ENCODE measurements at places on chromosomes 7 and 10.

- peak; percentile 87 for DNase-seq
Observed at GRCh38 chr7:130141161-130141883, 63.9 kb downstream of the TMEM209 start.

DNA sequence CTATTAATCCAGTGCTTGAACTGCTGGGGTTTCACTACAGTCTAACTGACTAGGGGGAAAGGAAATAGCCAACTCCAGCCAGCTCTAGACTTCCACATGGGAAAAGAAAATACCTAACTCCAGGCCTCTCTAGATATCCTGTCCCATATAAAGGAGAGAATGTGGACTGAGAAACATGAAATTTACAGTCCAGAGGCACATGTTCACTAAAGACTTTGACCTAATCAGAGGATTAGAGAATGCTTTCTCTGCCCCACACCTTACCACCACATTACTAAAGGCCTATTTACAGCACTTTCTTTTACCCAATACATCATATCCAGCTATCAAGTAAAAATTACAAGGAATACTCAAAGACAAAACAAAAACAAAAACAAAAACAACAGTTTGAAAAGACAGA, 164.2 kb downstream of the PCLO start:
- no peak for DNase-seq

DNA sequence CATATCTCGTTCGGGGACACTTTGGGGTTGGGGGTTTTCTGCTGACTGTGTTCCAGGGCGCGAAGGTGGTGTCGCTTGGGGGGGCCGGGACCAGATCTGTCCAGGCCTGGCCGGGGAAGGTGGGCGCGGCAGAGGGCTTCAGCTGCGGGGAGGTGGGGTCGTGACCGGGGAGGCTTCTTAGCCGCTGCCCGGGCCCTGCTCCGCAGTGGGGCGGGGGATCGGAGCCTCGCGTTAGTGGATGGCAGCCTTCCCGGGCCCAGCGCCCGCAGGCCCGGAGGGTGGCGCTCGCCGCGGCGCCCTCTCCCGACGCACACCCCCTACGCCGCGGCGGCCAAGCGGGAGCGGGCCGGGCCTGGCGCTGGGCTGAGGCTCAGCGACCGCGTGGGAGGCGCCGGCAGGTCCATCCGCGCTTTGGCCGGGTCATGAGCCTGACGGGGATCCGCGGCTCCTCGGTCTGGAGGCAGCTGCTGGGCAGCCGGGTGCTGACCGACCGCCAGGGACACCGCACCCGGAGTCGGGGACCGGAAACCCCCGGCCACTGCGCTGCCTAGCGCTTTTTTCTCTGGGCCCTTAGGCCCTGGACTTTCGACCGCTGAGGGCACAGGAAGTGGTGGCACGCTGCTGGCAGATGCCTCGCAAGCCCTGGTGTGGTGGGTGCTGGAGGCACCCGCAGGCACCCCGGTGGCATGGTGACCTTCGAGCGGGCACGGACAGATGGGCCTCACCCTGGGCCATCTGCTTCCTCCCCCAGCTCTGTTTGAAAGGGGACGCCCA, 1.2 kb downstream of the AGAP3 start:
- peak; percentile 58 for DNase-seq

DNA sequence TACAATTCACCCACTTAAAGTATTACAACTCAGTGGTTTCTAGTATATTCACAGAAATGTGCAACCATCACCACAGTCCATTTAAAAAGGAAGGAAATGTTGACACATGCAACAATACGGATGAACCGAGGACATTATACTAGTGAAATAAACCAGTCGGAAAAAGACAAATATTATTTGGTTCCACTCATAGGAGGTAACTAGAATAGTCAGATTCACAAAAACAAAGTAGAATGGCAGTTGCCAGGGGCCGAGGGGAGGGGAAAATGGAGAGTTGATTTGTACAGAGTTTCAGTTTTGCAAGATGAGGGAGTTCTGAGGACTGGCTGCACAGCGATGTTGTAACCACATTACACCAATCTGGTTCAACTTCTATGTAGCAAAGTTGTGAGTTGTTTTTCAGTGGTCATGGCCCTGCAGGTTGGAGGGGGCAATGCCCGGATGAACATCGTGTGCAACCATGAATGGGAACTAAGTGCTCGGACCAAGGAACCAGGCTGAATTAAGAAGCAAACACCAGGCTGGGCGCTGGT, 17.6 kb upstream of the TNPO3 start:
- DNase-seq: no peak

DNA sequence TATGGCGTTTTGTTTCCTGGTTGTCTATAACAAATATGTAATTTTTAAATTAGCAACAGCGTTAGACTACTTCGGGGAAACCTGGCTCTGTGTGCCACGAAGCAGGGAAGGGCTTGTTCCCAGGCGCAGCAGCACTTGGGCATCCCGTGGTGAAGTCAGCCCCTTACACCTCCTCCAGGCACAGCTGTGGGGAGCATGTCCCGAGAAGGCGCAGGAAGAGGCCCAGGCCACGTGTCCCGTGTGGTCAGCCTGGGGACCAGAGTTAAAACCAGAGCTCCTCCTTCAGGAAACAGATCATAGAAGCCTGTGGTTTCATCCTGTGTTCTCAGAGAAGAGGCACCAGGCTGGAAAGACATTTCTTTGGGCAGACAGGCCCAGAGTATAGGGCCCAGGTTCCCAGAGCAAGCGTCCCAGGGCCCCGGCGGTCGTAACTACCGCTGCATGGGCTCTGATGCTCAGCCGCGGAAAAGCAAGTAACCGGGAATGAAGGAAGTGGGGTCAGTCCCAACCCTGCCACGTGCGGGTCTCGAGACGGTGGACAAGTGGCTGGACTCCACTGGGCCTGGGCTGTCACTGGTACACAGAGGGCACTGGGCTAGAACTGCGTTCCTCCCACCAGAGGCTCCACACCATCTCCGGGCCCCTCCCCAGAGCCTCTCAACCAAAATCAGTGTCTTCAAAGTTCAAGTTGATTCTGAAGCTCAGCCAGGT, 7.1 kb downstream of the NUDT1 start:
- DNase-seq: peak; percentile 53

- DNase-seq: no peak
Observed at GRCh38 chr10:121168545-121169216, 317.5 kb downstream of the WDR11 start.

- no peak for DNase-seq
Observed at GRCh38 chr7:151304856-151305255, 36.8 kb upstream of the NUB1 start.

DNA sequence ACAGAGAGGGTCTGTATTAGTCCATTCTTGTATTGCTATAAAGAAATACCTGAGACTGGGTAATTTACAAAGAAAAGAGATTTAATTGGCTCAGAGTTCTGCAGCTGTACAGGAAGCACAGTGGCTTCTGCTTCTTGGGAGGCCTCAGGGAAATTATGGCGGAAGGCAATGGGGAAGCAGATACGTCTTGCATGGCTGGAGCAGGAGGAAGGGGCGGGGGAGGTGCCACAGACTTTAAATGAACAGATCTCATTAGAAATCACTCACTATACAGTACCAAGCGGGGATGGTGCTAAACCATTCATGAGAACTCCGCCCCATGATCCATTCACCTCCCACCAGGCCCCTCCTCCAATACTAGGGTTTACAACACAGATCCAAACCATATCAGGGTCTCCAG, 3.7 kb upstream of the CALU start:
- DNase-seq: no peak

DNA sequence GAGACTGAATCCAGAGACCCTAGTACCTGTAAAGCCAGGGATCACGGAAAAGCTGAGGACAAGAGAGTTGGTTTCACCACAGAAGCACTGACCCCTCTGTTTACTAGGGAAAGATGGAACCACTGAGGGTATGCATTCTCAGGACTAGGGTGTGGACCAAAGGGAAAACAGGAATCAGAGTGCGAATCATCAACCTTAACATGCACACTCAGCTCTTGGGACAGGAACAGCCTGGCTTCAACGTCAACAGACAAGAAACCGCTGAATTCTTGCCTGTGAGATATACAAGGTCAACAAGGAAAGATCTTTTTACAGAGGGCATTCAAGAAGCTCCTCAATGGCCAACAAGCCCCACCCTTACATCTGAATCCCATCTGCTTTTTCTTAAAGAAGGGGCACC, 14.9 kb downstream of the TNRC18 start:
- DNase-seq: no peak

DNA sequence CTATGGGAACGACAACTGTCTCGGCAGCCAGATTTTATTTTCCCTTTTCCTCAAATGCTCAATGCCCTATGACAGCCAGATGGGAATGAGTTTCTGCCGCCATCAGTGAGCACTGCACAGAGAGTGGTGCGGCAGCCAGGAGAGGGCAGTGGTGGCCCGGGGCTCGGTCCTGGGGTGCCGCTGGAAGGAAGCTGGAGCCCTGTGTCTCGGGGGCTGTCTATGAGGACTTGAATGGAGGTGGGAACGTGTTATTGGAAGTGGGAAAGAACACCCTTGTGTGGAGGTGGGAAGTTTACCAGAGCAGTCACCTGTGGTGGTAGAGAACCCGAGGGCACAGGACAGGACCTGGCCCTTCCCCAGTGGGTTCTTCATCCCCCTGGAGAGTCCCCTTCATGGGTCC, 35.8 kb downstream of the JAKMIP3 start:
- no peak for DNase-seq

GRCh38 chr10:99610221-99610620, 10.0 kb downstream of the SLC25A28 start:
- no peak for DNase-seq

DNA sequence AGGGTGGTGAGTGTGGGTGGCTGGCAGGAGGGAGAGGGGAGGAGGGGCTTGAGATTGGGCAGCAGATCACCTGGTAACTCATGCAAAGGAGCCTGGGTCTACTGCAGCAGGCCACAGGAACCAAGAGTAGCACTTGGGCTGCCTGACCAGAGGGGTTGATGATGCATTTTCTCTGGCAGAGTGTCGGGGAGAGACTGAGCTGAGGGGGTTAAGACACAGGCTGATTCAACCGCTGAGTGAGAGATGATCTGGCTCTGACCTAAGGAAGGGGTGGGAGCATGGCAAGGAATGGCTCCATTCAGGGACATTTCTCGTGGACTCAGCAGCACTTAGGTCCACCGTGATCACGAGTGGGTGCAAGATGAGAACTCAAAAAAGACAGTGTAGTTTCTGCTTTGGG, 115.5 kb upstream of the STK17A start:
- DNase-seq: no peak

DNA sequence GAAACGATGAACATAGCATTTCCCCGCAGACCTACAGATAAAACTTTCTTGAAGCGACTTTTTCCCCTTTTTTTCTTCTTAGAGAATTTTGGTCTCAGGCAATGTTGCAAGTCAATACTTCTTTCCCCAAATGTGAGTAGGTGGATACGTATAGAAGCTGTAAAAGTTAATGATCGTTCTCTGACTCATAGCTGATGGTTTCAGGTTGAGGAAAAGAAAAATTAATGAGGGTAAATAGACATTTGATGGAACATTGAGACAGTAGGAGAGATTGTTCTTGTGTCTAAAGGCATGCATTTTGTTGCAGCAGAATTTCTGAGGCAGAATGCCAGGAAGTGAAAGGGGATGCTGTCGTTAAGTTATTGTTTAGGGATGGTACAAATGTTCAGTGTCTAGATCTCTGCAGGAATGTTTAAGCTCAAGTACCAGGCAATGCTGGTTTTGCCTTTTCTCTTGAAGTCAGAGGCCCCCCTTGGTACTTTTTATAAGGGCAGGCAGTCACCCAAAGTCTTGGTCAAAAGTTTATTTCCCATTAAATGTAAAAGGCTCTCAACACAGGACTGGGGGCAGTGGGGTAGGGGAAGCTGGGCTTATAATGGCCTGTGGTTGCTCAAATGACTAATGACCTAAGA, 9.3 kb downstream of the TCF7L2 start:
- DNase-seq: no peak

DNA sequence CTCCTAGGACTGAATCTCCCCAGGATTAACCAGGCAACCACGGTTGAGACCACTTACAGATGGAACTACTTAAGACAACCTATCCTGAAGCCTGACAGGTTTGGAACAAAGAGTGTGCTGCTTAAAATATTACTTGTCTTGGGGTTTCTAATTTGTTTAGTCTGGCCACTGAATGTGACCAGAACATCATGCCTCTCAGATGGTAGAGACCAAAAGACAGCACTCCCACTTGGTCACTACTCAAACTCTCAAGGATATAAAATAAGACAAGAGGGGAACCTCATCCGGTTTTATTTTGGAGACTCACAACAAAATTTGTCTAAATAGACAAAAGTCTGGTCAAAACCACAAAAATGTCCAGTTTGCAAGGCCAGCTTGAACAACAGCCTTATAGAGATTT, 15.3 kb downstream of the MRPL32 start:
- no peak for DNase-seq

DNA sequence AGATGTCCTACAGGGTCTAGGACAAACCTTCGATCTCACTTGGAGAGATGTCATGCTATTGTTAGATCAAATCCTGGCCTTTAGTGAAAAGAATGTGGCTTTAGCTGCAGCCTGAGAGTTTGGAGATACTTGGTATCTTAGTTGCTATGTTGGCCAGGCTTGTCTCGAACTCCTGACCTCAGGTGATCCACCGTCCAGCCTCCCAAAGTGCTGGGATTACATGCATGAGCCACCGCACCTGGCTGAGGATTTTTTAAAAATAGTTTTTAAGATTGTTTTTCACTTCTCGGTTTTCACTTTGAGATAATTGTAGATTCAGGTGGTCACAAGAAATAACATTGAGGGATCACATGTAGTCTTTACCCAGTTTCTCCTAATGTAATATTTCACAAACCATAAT, 738.3 kb upstream of the POM121L12 start:
- DNase-seq: no peak

DNA sequence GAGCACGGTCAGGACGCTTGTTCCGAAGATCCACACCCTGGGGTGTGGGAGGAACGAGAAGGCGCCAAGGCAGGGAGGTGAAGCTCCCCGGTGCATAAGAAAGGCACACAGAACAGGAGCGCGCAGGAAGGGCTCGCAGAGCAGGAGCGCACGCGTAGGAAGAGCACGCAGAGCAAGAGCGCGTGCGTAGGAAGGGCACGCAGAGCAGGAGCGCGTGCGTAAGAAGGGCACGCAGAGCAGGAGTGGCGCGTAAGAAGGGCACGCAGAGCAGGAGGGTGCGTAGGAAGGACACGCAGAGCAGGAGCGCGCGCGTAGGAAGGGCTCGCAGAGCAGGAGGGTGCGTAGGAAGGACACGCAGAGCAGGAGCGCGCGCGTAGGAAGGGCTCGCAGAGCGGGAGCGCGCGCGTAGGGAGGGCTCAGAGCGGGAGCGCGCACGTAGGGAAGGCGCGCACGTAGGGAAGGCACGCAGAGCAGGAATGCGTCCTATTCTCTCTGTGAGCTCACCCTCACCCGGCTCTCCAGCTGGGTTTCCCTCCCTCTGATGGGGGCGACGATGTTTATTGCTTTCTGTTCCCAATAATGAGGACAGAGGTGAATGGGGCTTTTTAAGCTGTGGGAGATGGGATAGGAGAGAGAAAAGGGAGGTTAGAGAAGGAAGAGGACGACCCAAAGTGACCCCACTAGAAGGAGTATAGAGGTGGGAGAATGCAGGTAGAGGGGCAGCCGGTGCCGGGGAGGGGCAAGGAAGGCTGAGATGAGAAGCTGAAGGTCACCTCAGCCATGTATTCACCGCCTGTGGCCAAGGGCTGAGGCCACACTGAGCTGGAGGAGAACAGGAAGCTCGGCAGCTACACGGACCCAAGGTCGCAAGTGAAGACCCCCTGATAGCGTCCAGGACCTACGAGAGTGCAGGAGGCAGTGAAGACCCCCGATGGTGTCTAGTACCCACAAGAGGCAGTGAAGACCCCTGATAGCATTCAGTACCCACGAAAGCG, 423.2 kb downstream of the PTPRN2 start:
- no peak for DNase-seq
